ENCODE measurements at places on chromosomes 6 and 20.

DNA sequence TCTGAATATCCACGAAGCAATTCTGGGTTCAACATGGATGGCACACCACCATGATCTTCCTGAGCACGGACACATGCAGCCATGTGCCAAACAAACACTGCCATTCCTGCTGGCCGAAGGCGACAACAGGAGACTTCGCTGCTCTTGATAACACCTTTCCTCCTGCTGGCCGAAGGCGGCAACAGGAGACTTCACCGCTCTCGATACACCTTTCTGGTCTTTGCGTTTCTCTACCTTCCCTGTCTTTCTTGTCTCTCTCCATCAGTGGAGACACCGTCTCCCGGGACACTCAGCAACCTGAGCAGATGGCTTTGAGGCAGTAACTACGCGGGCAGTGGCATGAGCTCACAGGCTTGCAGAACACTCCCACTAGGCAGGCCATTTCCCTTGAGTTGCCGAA lies 54.9 kb upstream of the MPC1 start:
- DNase-seq = no peak

DNA sequence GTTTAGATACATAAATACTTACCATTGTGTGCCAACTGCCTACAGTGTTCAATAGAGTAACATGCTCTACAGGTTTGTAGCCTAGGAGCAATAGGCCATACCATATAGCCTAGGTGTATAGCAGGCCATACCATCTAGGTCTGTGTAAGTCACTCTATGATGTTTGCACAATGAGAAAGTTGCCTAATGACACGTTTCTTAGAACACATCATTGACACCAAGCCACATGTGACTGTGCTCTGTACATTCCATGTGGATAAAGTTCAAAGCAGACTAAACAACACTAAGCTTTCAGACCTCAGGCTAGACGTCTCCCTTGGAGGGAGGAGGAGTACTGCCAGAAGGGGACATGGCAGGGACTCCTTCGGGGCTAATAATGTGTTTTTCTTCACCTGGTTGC lies 93.6 kb downstream of the KIF16B start:
- DNase-seq = no peak

- DNase-seq = no peak
Measured at GRCh38 chr20:50112512-50113419, at the start of gene UBE2V1. Gene UBE2V1 (minus strand): TSS chr20:50113150. CDS start chr20:50113128, 22 bp downstream.

DNA sequence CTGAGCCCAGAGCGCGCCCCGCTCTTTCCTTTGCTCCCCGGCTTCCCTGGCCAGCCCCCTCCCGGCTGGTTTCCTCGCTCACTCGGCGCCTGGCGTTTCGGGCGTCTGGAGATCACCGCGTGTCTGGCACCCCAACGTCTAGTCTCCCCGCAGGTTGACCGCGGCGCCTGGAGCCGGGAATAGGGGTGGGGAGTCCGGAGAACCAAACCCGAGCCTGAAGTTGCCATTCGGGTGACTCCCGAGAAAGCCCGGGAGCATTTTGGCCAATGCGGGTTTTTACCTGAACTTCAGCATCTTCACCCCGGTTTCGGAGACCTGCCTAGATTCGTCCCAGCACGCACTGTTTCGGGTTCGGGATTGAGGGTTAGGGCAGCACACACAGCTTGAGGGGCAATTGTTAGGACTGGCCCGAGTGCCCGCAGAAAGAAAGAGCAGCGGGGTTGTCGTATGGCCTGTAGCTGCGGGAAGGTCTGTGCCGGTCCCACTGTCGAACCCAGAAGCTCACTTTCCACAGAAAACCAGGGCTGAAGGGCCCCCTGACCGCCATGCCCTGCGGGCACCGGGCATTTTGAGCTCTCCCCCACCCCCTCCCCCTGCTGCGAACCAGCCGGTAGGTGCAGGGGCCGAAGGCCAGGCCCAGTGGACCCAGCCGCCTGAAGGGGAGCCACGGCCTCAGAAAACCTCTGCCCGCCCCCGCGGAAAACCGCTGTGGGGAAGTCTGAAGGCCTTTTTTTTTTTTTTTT lies 2.1 kb downstream of the FOXP4 start:
- DNase-seq = no peak

Data from epithelial cell of proximal tubule (primary cell).